ENCODE measurements at places on chromosomes 3 and 15. TPM values are rescaled to one million over a fixed set of nuclear protein-coding genes. Genes with fewer than 3 reads are reported as not detected.

DNA sequence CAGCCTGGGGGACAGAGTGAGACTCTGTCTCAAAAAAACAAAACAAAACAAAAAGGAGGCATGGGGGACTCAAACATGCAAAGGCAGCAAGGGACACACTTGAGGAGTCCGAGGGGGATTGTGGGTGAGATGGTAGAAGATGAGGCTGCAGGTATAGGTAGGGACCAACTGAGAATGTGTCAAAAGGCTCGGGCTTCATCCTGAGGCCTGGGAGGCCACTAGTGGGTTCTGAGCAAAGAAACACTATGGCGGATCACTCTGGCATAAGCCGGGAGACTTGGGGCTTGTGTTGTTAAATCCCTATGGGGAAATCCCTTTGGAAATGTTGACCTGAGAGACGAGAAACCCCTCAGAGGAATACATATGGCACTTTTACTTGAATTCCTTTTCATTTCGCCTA, 21.2 kb downstream of the ZNF710 start:
- no peak overlapping the region for H3K27ac ChIP-seq
- H3K27me3 ChIP-seq, result no peaks in the 10 kb centered on the region
- no peaks in the 10 kb centered on the region for H3K36me3 ChIP-seq
- no peak overlapping the region for H3K4me3 ChIP-seq
- H3K4me1 ChIP-seq, result peaks cover 56% of the 10 kb centered on the region

The PRR20G gene
- total RNA-seq, result not detected

The CD96 gene
- total RNA-seq, result 330 TPM

The AGBL1 gene
- total RNA-seq, result not detected

GRCh38 chr15:80970018-80970657, 19.5 kb downstream of the MESD start:
- H3K4me3 ChIP-seq, result no peak overlapping the region
- peaks cover 53% of the 10 kb centered on the region for H3K36me3 ChIP-seq
- H3K27me3 ChIP-seq, result no peaks in the 10 kb centered on the region

The CKMT1A gene
- not detected for total RNA-seq

- H3K4me3 ChIP-seq, result no peak overlapping the region
- no peak for DNase-seq
These were observed 6.2 kb upstream of the RCCD1 start for GRCh38 chr15:90948506-90948905.

GRCh38 chr3:4517643-4518311, 24.6 kb downstream of the ITPR1 start:
- H3K4me1 ChIP-seq, result peaks cover 23% of the 10 kb centered on the region
- H3K4me3 ChIP-seq, result peak overlapping the region; percentile 68
- no peak for DNase-seq
- H3K27ac ChIP-seq, result peak overlapping the region; percentile 30
- H3K27me3 ChIP-seq, result no peaks in the 10 kb centered on the region
- no peaks in the 10 kb centered on the region for H3K36me3 ChIP-seq

The ERICH6 gene
- total RNA-seq, result not detected

DNA sequence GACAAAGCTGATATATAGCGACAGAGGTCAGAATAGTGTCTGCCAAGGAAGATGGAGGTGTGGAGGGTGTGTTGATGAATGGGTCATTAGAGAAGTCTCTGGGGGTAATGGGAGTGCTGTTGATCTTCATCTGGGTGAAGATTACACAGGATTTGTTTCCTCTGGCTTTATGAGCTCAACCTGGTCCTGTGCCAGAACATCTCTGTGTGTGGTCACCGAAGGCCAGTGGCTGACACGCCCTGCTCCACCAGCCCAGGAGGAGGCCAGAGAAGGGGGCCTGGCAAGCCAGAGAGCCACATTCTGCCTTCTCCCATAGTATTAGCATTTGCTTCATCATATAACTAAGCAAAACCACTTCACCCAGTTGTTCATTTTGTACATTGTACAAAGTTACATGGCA, 121.1 kb downstream of the ZNF621 start:
- H3K27me3 ChIP-seq, result no peaks in the 10 kb centered on the region
- DNase-seq, result no peak
- H3K36me3 ChIP-seq, result no peaks in the 10 kb centered on the region
- no peak overlapping the region for H3K27ac ChIP-seq
- no peaks in the 10 kb centered on the region for H3K4me1 ChIP-seq
- no peak overlapping the region for H3K4me3 ChIP-seq

- no peak overlapping the region for H3K27ac ChIP-seq
- H3K4me3 ChIP-seq, result no peak overlapping the region
- H3K27me3 ChIP-seq, result peaks cover 31% of the 10 kb centered on the region
- DNase-seq, result no peak
- H3K4me1 ChIP-seq, result no peaks in the 10 kb centered on the region
These were observed 39.2 kb downstream of the DUT start for GRCh38 chr15:48370460-48370859.

The GOLGA6A gene
- total RNA-seq, result 0.39 TPM

- no peak for DNase-seq
- no peak overlapping the region for H3K4me3 ChIP-seq
- no peaks in the 10 kb centered on the region for H3K27me3 ChIP-seq
- H3K36me3 ChIP-seq, result no peaks in the 10 kb centered on the region
- H3K27ac ChIP-seq, result no peak overlapping the region
These were observed 331.5 kb upstream of the SLCO3A1 start for GRCh38 chr15:91521996-91522395.

- no peak for DNase-seq
- no peak overlapping the region for H3K27ac ChIP-seq
These were observed 51.2 kb downstream of the EPHA6 start for GRCh38 chr3:96865605-96866004.

- H3K27me3 ChIP-seq, result no peaks in the 10 kb centered on the region
- no peaks in the 10 kb centered on the region for H3K36me3 ChIP-seq
- no peaks in the 10 kb centered on the region for H3K4me1 ChIP-seq
- no peak overlapping the region for H3K4me3 ChIP-seq
- DNase-seq, result no peak
These were observed 338.4 kb downstream of the IL5RA start for GRCh38 chr3:2771741-2772140.

DNA sequence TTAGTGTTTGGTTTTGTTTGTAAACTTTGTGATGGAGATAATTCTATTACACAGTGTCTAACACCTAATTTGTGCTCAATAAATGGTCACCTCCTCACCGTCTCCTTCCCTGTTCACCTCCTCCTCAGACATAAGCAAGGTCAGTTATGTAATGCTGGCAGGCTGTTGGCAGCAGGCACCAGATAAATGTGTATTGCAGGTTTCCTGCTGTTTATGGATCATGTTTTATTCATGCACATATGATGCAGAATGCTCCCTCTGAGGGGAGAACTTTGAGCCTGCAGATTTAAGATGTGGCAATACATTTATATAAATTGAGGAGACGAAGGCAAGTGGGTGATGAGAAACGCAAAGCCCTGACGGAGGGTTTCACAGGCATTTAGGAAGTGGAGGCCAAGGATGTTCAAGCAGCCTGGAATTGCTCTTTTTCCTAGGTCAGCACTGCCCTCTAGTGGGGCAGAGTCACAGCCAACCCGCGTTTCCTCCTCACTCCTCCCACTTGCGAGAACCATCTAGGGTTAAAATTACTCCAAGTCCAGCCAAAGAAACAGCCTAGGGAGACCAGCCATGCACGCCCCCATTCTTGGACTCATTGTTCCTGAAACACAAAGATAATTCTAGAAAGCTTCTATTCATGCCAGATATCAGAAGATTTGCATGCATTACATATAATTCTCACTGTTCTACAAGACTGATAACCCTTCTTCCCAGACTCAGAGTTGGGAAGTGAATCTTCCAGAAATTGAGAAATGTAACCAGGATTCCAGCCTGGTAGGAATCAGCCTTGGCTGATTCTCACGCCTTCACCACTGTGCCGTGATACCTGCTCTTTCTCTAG, 228.7 kb downstream of the SLCO3A1 start:
- no peaks in the 10 kb centered on the region for H3K27me3 ChIP-seq
- no peak overlapping the region for H3K27ac ChIP-seq
- H3K4me3 ChIP-seq, result no peak overlapping the region
- peaks cover 2% of the 10 kb centered on the region for H3K4me1 ChIP-seq

The RNU5B-1 gene
- total RNA-seq, result 20.8 TPM

DNA sequence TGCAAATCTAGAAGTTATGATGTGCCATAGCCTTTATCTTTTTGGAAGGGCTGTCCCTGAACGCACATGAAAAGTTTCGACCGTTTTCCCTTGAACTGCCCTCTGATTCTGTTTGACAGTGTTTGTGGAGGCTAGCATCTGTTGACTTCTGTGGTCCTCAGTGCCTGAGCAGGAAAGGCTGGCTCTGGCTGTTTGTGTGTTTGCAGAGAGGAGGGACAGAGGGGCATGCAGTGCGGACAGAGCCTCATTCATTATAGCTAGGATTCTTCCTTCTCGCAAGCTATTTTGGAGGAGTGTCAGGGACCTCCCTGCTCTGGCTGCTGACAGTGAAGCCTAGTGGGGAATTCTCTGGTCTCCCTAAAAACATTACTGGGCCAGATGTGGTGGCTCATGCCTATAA, 64.5 kb downstream of the CDAN1 start:
- no peaks in the 10 kb centered on the region for H3K4me1 ChIP-seq
- no peaks in the 10 kb centered on the region for H3K27me3 ChIP-seq
- no peak for DNase-seq
- peaks cover 4% of the 10 kb centered on the region for H3K36me3 ChIP-seq
- H3K27ac ChIP-seq, result no peak overlapping the region

GRCh38 chr15:65038836-65039235, 6.4 kb upstream of the SLC51B start:
- peaks cover 7% of the 10 kb centered on the region for H3K27me3 ChIP-seq
- H3K4me3 ChIP-seq, result no peak overlapping the region
- DNase-seq, result no peak
- no peaks in the 10 kb centered on the region for H3K36me3 ChIP-seq

- no peak for DNase-seq
- H3K27ac ChIP-seq, result no peak overlapping the region
- H3K4me3 ChIP-seq, result no peak overlapping the region
- no peaks in the 10 kb centered on the region for H3K27me3 ChIP-seq
These were observed 145.5 kb downstream of the UACA start for GRCh38 chr15:70617911-70618287.

- H3K27ac ChIP-seq, result peak overlapping the region; percentile 97
- peaks cover 65% of the 10 kb centered on the region for H3K36me3 ChIP-seq
- H3K4me1 ChIP-seq, result peaks cover 50% of the 10 kb centered on the region
- no peak for DNase-seq
These were observed 39.3 kb downstream of the OXNAD1 start for GRCh38 chr3:16304061-16305010.

DNA sequence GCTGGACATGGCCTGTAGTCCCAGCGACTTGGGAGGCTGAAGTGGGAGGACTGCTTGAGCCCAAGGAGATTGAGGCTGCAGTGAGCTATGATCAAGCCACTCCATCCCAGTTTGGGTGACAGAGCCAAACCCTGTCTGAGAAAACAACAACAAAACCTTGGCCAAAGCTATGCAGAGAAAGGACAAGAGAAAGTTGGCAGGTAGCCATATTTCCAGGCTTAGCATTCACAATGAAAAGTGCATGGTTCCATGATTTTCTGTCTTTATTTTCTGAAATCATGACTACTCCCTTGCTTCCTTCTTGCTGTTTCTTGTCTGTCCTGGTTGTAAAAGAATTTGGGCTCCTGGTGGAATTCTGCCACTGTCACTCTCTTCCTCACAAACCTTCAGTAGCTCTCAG, 284.6 kb upstream of the C2CD4B start:
- no peaks in the 10 kb centered on the region for H3K4me1 ChIP-seq
- H3K27me3 ChIP-seq, result peaks cover 10% of the 10 kb centered on the region
- no peak overlapping the region for H3K4me3 ChIP-seq
- no peak overlapping the region for H3K27ac ChIP-seq
- no peaks in the 10 kb centered on the region for H3K36me3 ChIP-seq
- no peak for DNase-seq

The GXYLT2 gene
- total RNA-seq, result not detected

GRCh38 chr15:69724333-69724732, 271.7 kb downstream of the RPLP1 start:
- no peak for DNase-seq
- H3K27ac ChIP-seq, result no peak overlapping the region
- peaks cover 8% of the 10 kb centered on the region for H3K27me3 ChIP-seq
- H3K4me3 ChIP-seq, result no peak overlapping the region
- peaks cover 59% of the 10 kb centered on the region for H3K4me1 ChIP-seq
- H3K36me3 ChIP-seq, result no peaks in the 10 kb centered on the region

DNA sequence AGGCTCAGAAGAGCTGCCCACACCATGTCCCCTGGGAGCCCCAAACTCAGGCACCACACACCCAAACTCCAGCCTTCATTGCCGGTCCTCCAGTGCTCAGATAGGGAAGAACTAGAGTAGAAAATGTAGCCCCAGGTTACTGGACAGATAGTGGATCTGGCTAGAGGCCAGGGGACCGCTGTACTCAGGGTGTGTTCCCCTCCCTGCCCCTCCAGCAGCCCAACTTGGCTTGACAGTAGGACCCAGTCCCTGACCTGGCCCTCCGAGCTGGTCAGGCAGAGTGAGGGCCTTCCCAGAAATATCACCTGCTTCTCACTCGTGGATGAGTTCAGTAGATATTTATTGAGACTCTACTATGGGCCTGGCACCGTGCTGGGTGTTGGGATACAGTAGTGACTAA, 100.0 kb downstream of the CORO2B start:
- H3K4me1 ChIP-seq, result peaks cover 3% of the 10 kb centered on the region
- no peaks in the 10 kb centered on the region for H3K27me3 ChIP-seq
- DNase-seq, result no peak
- H3K27ac ChIP-seq, result no peak overlapping the region

The UBAP1L gene
- 14.2 TPM for total RNA-seq

DNA sequence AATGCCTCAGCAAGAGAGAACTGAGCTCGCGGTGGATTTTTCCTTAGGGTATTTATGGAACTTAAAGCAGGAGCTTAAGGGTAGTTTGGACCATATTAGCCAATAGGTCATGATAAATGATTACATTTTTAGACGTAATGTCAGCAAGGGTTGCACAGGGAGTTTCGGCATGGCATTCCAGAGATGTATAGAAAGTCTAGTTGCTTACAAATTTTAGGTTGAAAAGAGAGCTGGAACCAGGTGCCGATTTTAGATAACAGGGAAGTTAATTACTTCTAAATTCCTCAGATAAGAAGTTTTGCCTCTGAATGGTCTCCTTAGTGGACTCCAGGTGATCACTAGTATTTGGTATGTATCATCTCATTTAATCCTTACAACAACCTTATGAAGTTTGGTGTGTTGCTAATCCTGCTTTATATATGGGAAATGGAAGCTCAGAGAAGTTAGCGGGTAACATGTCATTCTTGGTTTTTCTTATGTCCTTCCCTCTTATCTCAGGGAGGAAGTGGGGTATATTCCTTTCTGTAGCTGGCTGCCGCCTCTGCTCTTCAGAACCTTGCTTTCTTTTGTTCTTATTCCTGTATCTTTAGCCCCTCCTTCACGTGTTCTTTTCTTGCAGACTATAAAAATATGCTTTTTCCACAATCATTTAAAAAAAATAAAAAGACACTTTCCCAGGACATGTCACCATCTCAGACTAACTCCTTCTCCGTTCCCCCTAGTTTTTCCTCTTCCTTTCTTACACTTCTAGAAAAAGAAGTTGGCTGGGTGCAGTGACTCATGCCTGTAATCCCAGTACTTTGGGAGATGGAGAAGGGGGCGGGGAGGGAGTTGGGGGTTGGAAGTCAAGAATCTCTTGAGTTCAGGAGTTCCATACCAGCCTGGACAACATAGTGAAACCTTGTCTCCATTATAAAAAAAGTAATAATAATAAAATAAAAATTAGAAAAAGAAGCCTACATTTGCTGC, 25.7 kb downstream of the IQGAP1 start:
- no peaks in the 10 kb centered on the region for H3K27me3 ChIP-seq
- H3K4me1 ChIP-seq, result peaks cover 76% of the 10 kb centered on the region
- H3K4me3 ChIP-seq, result peak overlapping the region; percentile 69
- H3K36me3 ChIP-seq, result peaks cover 17% of the 10 kb centered on the region
- peak overlapping the region; percentile 81 for H3K27ac ChIP-seq

GRCh38 chr3:48276911-48277641, 36.2 kb downstream of the ZNF589 start:
- H3K4me3 ChIP-seq, result no peak overlapping the region
- no peak overlapping the region for H3K27ac ChIP-seq
- DNase-seq, result no peak
- no peaks in the 10 kb centered on the region for H3K36me3 ChIP-seq
- H3K27me3 ChIP-seq, result no peaks in the 10 kb centered on the region

Measured in naive thymus-derived CD8-positive, alpha-beta T cell (primary cell).